ENCODE measurements at places on chromosomes 1 and 21.

- DNase-seq: no peak
These were observed 86.9 kb downstream of the NAV1 start for GRCh38 chr1:201625851-201626251.

DNA sequence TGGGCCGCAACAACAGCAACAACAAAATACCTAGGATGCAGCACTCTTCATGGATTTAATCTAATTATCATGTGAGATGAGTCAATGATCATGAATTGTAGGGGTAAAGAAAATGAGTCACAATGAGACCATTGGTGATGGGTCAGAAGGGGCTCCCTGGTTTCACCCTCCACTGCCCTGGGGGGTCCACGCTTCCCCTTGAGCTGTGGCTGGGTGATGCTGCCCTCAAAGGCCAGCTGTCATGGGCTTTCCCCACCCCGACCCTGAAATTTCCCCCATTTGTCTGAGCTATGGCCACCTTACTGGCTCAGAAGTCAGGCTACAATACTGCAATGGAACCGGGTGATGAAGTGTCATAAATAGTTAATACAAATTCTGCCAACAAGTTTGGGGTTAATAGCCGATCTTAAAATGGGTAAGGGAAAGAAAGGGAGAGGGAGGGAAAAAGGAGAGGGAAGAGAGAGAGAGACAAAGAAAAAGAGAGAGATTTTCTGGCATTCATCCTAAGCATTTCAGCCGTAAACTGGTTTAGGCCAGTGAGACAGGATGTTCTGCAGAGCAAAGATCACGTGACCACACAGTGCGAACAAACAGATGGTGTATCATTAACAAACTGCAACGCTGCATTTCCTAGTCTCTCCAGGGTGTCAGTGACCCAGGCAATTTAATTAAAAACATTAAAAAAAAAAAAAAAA, 143.4 kb upstream of the ERRFI1 start:
- DNase-seq: peak; percentile 46

GRCh38 chr1:113320972-113321680, 69.2 kb upstream of the MAGI3 start:
- DNase-seq: no peak

GRCh38 chr1:31297277-31298247, 730 bp downstream of the ZCCHC17 start:
- no peak for DNase-seq

GRCh38 chr21:41374867-41375533, 13.2 kb downstream of the MX2 start:
- no peak for DNase-seq

- no peak for DNase-seq
These were observed 417.6 kb downstream of the NPHP4 start for GRCh38 chr1:5574641-5575040.

GRCh38 chr1:151814426-151814825, 9.2 kb upstream of the LINGO4 start:
- no peak for DNase-seq

Measured in stimulated activated CD8-positive, alpha-beta memory T cell treated with anti-CD3 and anti-CD28 coated beads, Interleukin-7, amount 100 ng/mL, for 4 hours (primary cell).